ENCODE measurements at places on chromosomes 1 and 21.

GRCh38 chr1:20884513-20884912 lies 97.4 kb upstream of the HP1BP3 start:
- DNase-seq = no peak

GRCh38 chr1:69569175-69569541 lies 1.4 kb downstream of the LRRC7 start:
- DNase-seq = no peak

GRCh38 chr21:15152591-15152990 lies 87.8 kb upstream of the NRIP1 start:
- no peak for DNase-seq

GRCh38 chr1:220655509-220655908 lies 34.7 kb upstream of the C1orf115 start:
- no peak for DNase-seq

GRCh38 chr1:46370214-46370633 lies 23.9 kb upstream of the FAAH start:
- no peak for DNase-seq

GRCh38 chr1:74193908-74194307 lies 4.1 kb downstream of the LRRIQ3 start:
- DNase-seq = peak; percentile 23

DNA sequence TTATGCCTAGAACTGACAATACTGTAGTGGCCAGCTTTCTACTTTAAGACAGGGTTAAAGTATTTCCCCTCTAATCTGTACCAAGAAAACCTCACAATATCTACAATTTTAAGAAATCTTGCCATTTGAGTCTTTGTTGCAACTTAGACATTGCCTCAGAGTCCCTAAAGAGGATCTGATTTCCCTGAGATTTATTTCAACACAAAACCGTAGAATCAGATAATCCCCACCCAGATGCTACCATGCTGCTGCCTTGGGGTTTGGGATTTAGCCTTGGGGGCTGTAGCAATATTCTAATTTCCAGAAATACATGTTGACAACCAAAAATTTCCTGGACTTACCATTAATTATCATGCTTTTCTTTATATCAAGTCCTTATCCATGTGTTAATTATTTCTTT lies 50.3 kb upstream of the DENND1B start:
- DNase-seq = no peak

DNA sequence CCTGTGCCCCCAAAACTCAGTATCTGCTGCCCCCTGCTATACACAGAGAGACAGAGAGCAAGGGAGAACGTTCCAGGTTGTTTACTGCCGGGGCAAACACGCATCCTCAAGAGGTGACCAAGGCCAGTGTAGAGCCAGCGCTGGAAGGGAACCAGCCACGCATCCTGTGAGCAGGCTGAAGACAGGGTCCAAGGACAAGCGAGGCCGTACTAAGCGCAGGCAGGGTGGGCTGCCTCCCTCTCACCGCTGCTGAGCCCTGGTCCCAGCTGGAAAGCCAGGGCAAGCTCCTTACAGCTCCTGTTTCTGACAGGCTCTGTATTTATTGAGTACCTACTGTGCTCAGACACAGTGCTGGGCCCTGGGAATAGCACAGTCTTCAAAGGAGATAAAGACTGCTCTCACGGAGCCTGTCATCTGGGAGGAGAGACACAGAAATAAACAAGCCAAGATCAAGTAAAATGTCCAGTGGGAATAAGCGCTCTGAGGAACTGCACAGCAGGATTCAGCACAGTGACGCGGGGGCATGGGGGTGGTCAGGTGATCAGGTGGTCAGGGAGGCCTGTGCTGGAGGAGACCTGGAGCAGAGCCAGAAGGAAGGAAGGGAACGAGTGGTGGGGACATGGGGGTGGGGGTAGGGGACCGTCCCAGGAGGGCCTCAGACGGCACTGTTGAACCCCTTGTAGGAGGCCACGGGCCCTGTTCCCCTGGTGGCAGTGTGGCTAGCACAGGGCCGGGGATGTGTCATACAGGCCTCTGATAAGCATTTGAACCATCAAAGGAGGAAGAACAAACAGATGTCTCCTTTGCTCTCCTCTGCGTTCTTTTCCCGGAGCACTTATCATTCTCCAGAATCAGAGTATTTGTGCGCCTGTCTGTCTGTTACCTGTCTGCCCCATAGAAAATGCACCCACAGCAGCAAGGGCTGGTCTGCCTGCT lies 37.8 kb upstream of the EFHD2 start:
- no peak for DNase-seq

DNA sequence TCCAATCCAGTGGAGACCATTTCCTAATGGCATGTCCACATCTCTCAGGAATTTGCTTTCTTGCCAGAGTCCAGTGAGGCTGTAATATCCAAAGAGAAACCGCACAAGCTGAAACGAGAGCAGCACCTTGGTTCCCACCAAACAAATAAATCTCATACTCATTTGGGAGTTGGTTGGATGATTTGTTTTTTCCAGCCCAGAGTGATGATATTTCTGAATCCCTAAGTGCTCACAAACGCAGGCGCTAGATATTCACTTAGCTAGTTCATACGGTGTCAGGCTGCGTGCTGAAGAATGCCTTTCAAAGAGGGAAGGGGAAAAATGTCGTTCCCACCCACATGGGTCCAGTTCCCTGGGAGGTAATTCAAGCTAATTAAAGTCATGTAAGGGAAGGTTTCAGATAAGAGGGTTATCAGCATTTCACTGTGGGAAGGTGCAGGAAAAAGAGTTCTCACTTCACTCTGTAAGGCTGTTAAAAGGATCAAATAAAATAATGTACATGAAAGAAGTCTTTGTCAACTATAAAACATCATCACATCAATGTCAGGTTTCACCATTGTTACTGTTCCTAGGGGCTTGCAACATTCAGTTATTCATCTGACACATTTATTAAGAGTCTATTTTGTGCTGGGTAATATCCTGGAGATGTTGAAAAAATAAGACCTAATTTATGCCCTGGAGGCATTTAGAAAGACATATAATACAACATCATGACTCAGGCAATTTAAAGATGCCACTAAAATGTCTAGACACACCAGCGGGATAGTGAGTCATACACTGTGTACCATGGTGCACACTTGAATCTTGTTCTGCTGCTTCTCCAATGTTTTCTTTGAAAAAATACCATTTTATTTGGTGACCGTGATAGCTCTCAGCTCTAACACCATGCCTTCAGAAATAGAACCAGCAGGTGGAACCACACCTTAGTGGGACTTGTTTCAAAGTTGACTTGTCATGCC lies 19.3 kb downstream of the DPT start:
- peak; percentile 11 for DNase-seq

DNA sequence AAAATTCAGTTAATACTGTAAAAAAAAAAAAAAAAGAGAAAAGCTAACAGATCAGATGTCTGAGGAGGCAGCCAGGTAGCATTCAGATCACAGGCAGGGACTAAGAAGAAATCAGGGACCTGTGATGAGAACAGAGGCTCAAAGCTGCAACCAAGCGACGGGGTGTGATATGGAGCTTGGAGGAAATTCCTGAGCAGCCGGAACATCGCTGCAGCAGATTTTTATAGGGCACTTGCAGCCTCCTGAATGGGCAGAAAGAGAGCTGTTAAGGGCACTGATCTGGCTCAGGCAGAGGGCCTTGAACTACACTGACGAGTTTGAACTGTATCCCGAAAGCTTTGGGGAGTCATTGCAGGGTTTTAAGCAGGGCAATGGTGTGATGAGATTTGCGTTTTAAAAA lies 315.4 kb downstream of the ADGRL2 start:
- DNase-seq = no peak

Data from amniotic stem cell (primary cell).